Right renal pelvis (tissue), 4 donors: ENCODE measurements at places on chromosomes 4 and X. TPM values are rescaled to one million over a fixed set of nuclear protein-coding genes. Genes with fewer than 3 reads are reported as not detected.

Gene SSX1
- polyA plus RNA-seq: not detected

Gene FAM9C
- polyA plus RNA-seq: 0.49 TPM

GRCh38 chr4:139243448-139244365, 36.3 kb downstream of the MGARP start:
- DNase-seq: no peak

DNA sequence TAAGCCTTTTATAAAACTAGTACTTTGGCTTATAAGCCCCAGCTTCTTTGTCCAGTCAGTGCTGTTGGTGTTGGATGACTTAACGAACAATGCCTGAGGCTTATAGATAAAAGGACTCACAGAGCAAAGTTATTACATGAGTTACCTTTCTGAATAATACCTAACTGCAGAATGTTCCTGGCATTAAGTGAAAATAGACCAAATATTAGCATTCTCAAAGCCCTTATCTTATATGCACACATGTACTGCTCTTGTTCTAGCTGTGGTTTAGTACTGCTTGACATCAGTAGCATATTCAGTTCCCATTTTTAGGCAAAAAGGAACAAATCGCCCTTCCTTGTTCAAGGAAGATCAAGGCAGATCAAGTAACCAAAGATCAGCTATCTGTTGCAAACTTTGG, 131.6 kb downstream of the ZNF330 start:
- DNase-seq: no peak

- no peak for DNase-seq
Measured at GRCh38 chrX:33211356-33212260, at the start of gene DMD. DMD (minus strand) TSS chrX:33211549; CDS start chrX:33211312, 237 bp downstream.

GRCh38 chrX:111543212-111543741, 31.8 kb downstream of the SERTM2 start:
- DNase-seq: no peak

DNA sequence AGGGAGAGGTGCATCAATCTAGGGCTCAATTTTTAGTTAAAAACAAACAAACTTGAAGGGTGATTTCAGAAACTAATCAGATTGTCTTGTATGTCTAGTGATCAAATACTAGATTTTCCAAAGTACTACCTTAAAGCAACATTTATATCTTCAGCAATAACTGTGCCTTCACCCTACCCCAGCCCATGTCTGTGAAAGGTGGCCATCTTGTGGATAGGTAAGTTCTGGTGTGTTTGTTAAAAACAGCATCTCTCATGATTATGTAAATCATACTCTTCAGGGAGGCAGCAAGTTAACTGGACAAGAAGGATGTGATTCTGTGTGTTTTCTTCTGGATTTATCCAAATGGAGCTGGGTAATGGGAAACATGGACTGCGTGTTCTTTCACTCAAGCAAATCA, 81.4 kb upstream of the ACSL1 start:
- no peak for DNase-seq

Gene TRIM60
- polyA plus RNA-seq: not detected

Gene GPR34
- polyA plus RNA-seq: 6.8 TPM

DNA sequence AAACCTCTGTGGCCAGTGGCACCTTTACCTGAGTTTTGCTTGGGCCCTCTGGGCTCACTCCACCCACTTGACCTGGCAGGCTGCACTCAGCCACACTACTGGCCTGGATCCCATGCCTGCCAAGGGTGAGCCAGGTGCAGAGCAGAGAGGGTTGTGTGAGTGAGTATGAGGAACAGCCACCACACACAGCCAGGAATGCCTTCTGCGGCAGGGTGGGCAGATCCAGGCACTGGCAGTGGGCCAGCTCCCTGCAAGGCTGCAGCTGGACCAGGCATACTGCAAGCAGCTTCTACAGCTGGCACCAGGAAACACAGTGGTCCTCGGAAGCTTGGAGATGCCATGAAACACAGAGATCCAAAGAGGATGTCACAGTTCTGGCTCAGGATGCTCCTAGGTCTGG, 570.1 kb upstream of the ACTRT1 start:
- no peak for DNase-seq
